Stimulated activated CD8-positive, alpha-beta memory T cell treated with anti-CD3 and anti-CD28 coated beads, Interleukin-2, amount 100 ng/mL, for 1 hour (primary cell): ENCODE measurements at places on chromosomes 12 and 14.

DNA sequence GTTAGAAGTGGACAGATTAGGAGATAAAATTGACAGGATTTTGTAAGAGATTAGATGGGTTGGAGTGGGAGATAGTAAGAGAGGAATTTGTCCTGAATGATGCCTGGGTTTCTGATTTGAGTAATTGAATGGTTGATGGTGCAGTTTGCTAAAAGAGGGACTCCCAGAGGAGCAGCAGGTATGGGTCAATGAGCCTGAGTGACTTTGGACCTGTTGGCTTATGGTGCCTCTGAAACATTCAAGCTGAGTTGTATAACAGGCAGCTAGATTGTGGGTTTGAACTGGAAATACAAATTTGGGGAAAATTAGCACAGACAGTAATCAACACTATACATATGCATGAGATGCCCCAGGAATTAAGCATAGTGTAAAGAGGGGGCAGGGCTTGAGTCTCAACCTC is 16.7 kb upstream of the SYNDIG1L start:
- DNase-seq = no peak

GRCh38 chr14:31945701-31946100 is 131.4 kb upstream of the ARHGAP5 start:
- no peak for DNase-seq

DNA sequence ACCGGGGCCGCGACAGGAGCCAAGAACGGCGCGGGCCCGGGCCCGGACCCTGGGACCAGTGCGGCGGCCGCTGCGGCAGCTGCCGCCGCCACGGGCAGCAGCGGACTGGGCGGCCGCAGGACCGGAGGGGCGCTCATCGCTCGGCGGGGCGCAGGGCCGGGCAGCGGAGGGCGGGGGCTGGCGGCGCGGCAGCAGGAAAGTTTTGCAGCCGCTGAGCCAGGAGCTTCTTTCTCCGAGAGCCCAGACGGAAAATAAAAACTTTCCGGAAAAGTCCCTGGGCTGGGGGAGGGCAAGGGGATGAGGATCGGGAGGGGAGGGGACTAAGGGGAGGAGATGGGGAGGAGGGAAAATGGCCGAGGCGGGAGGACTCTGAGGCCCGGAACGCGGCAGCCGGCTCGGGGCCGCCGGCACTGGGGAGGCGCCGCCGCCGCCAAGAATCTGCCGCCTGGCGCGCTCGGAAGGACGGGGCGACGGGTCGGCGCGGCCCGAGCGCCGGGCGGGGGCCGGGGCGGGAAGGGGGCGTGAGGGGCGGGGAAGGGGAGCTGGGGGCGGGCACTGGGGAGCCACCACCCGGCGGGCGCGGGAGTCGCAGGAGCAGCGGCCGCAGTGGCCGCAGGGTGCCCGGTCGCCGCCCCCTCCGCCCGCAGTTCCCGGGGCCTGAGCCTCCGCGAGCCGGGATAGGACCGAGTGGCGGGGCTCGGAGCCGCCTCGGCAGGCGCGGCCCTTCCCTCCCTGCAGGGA is at the start of gene PRKD1:
Gene PRKD1 (minus strand): TSS at position 472 of the 741 bp plus-strand sequence.
- DNase-seq = no peak

DNA sequence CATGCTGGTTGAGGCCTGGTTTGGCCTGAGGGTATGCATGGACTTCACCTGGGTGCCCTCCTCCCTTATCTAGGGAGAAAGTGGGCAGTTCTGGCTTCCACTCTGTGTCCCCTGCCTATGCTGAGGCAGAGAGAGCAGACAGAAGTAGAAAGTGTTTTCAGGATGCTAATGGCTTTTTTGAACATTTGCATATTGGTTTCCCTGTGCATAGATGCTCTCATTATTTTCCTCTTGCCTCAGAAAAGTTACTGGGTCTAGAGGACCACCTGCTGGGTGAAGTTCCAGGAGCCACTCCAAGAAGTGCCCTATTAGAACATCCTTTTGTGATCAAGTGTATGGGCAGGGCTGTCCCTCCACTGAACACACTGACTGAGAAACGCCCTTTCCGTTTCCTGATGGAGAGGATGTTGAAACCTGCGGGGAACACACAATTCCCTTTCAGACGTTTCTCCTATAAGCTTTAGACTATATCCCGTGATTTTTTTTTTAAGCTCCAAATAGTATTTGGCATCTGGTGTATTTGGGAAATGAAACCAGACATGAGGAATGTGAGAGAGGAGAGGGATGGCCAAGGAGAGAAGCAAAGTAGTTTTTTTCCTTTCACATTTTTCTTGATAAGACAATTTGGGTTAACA is 66.6 kb downstream of the DAAM1 start:
- DNase-seq = no peak

- no peak for DNase-seq
These were observed at the start of gene AHNAK2 for GRCh38 chr14:104977681-104978653. Gene AHNAK2 (minus strand): TSS chr14:104978374. CDS start chr14:104978237, 137 bp downstream.

DNA sequence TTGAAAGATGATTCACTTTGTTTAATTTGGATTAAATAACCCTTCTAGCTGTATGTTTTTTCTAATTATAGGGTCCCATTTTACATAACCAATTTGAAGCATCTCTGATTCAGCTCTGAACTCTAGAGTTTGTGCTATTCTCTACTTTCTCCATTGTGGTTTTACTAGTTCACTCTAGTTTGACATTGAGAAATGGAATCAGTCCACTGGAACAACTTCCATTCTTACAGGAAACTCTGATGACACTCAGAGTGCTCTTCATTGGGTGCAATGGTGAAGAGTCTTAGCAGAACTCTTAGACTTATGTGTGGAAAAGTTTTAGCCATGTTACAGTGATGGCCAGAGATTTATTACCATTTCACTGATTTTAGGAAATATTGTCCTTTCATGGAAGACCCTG is 140.7 kb downstream of the DYRK2 start:
- DNase-seq = no peak

DNA sequence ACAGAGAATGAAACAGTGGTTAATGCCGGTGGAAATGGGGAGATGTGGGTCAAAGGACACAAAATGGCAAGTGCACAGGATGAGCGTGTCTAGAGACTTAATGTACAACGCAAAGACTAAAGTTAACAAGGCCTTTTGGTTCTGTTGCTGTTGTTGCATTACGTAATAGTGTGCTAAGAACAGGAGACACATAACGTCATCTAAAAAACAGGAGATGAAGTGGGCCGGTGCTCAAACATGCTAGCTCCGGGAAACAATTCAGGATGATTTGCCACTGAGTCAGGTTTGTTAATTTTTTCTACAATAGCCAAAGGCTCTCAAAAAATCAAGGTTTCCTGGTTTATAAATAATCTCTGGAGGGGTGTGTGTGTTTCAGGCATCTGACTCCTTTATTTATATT is 55.5 kb downstream of the ETV6 start:
- DNase-seq = no peak

- no peak for DNase-seq
These were observed 2.0 kb upstream of the CLEC6A start for GRCh38 chr12:8453796-8454195.

DNA sequence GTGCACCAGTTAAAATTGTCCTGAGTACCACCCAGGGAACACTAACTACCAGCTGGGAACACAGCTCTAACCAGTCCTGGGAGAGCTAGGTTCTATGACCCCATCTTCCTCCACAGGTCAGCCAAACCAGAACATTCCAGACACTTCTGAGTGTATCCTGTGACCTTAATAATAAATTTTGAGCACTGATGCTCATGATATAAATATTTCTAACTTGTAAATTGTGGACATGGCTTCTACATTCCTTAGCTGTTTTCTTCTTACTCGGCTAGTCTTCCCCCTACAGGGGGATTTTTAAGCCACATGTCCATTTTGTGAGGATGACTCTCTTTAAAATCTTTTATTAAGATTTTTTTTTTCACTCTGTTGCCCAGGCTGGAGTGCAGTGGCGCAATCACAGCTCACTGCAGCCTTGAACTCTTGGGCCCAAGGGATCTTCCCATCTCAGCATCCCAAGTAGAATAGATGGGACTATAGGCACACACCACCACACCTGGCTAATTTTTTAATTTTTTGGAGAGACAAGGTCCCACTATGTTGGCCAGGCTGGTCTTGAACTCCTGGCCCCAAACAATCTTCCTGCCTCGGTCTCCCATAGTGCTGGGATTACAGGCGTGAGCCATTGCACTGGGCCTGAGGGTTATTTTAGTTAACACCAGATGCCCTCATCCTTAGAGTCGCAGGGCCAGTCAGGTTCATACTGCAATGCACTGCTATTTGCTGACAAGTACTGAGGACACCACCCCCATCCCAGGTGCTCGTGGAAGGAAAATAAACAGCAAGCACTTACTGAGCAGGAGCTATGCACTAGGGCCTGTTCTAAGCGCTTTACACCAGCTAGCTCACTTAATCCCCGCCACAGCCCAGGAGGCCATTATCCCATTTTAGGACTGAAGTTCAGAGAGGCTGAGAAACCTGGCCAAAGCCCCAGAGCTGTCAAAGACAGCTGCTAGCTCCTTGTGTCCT is 142.6 kb upstream of the NCOR2 start:
- DNase-seq = no peak

DNA sequence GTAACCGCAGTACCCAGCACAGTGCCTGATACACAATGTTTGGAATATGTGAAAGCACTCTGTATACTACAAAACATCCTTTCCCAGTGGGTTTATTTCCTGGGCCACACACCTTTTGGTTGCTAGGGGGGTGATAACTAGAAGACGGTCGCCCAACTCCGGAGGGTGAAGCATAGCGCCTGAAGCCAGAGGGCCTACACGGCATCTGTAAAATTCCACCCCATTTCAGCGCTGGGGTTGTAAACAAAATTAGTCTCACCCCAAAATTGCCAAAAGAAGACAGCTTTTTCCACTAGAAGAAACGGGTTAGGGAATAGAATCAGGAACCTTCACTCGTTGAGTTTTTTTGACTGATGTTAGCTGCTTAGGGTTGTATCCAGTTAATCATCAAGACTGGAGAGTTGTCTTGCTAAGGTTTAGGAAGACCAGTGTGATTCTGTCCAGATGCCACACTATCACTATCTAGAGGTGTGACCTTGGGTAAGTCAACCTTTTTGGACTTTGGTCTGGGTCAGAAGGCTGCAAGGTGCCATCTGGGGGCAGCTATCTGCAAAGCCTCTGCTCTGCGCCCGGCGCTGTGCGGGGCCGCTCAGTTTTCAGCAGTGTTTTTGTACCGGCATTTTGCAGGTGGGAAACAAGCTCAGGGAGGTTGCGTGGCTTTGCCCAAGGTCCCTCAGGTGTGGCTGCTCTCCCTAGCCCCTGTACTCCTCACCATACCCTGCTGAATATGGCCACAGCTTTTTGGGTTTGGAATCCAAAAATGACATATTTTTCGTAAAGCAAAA is 1.3 kb downstream of the ZNF839 start:
- no peak for DNase-seq
